Activated CD8-positive, alpha-beta memory T cell treated with anti-CD3 and anti-CD28 coated beads, Interleukin-2, amount 50 U/mL, for 48 hours (primary cell): ENCODE measurements at places on chromosomes 5 and 9.

GRCh38 chr9:86238861-86239770 lies 20.3 kb downstream of the C9orf153 start:
- DNase-seq, result no peak

DNA sequence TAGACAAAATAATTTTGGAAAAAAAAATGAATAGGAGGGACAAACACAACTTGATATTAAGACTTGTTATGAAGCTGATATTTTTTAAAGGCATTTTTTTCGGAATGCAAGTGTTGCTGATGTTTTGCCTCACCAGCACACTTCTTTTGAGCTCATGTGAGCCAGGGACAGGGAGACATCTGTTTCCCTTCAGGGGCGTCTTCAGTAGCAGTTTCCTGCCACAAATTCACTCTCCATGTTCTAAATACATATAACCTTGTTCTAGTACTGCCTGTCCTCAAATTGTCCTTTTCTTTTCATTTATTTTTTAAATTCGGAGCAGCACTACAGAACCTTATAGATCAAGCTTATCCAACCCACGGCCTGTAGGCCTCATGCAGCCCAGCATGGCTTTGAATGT lies 316.0 kb upstream of the PAPPA start:
- no peak for DNase-seq

DNA sequence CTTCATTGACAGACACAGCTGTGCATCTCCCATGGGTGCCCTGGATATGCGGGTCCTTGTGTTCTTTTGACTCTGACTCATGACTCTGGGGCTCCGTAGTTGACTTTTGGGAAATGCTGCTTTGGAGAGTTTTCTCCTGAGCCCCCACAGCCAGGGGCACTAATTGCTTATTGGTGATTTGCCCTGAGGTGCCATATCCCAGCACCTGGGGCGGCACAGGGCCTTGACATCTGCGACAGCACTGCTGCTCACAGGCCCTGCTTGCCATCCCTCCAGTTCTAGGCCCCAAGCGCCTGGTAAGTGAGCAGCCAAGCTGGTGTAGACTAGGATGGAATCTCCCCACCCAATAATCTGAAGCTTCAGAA lies 75.1 kb downstream of the AMBP start:
- DNase-seq, result peak; percentile 18

- DNase-seq, result peak; percentile 60
Measured at GRCh38 chr5:80837679-80838078, 122.5 kb upstream of the RASGRF2 start.

- no peak for DNase-seq
Measured at GRCh38 chr9:128742401-128742800, 18.5 kb upstream of the ZDHHC12 start.

DNA sequence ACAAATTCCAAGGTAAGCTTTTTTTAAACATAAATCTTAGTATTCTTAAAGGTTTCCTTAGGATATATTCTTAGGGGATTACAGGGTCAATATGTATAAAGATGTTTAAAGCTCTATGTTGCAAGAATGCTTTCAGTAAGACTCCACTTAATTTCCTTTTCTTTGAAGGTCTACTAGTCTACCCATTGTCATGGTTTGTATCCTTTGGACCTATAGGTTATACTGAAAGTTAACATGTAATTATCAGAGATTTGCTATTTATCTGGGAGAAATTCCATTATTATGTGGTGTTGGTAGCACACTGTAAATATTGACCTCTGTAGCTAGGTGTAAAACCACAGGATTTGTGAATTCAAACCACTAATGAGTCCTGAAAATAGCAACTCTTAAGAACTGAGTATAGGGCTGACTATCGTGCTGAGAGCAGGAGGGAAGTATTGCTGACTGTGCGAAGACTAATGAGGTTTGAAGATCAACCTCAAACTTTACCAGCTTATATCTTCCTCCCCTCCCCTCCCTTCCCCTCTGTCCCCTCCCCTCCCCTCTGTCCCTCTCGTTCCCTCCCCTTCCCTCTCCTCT lies 85.6 kb downstream of the GADD45G start:
- DNase-seq, result no peak

DNA sequence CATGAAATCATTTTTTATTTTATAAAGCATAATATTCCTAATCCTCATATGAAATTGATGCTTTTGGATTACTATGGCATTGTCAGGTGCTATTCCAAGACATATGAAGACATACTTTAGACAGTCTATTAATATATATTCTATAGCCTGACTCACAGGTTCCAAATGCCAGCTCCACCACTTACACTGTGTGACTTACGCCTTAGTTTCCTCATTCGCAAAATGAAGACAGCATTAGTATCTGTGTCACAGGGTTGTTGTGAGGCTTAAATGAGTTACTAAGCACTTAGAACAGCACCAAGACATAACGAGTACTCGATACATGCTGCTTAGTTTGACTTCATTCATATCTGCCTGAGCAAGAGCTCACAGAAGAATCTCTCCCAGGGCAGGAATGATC lies 132.2 kb upstream of the PTGER4 start:
- DNase-seq, result no peak

DNA sequence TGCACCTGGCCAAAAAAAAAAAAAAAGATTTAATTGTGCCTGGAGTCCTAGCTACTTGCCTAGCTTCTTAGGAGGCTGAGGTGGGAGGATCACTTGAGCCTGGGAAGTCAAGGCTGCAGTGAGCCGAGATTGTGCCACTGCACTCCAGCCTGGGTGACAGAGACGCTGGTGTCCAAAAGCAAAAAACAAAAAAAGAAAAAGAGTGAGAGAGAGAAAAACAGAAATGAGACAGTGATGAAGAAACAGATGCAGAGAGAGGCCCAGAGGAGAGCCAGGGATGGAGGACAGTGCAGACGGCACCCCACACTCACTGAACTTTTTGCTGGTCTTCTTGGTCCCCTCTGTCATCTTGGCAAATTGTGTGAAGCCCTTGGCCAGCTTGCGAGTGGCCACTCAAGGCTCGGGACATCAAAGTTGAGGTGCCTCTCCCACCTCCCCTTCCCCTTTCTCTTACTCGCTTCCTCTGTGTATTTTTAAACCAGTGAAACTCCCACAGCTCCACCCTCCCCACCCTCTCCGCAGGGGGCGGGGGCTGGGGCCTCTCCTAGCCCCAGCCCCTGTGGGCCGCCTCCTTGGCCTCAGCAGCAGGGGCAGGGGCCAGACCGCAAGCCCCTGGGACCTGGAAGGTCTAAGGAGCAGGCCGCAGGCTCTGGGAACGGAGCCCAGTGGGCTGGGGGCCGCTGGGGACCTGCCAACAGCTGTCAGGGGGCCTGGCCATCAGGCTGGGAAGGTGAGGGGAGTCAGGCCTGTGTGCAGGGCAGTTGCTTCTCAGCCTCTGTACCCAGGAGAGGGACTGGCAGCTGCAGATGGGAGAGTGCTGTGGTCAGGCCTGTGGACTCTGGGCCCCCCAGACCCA lies at the start of gene SH2D3C:
Gene SH2D3C, minus strand, starts transcription at position 387 of the 856 bp plus-strand sequence. Its CDS starts 39 bp downstream, at position 348.
- no peak for DNase-seq

DNA sequence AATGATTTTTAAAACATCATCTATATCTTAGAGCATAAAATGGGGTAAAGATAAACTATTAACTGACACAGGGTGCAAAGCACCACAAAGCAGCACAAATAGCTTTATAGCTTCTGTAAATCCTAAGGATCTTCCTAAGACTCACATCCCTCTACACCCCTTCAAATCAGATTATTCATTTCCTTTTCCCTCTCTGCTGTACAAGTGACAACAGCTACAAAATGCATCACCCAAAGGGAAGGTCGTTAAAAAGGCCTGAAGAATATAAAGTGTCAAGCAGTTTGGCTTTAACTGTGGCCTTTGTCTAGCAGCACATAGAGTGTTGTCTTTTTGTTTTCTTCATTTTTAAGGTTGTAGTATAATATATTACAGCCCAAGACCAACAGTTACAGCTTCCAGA lies 422.1 kb downstream of the PDE4D start:
- no peak for DNase-seq

DNA sequence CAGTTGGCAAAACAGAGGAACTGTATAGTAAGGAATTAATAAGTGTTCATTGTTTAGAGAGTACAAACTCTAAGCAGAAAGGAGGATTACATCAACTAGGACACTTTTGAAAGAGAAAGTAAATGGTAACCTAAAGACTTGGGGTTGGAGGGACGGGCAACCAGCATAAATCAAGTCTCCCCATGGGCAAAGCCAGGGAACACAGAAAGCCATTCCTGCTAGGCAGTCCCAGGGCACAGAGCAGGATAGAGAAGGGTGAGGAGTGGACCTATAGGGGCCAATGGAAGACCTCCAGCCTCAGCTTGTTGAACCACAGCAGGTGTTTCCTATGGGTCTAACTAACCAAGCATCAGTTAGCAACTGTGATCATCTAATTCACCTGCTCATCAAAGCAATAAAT lies 9.2 kb upstream of the ERAP1 start:
- no peak for DNase-seq

- peak; percentile 55 for DNase-seq
Measured at GRCh38 chr9:137307255-137308056, 5.4 kb upstream of the NRARP start.

DNA sequence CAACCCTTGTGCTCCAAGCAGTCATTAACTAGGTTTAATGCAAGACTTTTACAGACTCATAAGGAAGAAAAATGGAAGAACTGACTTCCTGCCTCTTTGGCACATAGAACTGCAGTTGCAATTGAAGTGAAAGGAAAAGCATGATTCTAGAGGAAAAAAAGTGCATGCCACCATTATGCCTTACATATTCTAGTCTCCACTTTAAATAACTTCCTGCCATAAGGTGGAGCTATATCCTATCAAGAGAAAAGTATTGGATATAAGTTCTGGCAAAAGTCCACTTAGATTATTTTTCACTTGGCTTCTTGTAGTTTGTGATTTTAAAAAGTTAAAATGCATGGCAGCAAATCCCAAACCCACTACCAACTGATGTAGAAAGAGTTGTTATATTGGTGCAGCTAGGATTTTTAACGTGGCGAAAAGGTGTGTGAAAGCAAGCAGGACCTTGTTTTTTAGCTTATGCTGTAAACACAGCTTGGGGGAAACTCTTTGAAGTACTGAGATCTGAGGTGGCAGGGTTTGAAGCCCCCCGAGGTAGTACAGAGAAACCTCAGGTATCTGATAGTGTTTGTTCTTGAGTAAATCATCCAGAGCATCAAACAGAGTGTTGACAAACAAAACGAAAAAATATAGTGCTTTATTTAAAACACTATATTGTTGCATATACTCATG lies 117.9 kb downstream of the ANXA1 start:
- DNase-seq, result no peak

GRCh38 chr5:71925608-71926091 lies 181.6 kb upstream of the MAP1B start:
- DNase-seq, result no peak

DNA sequence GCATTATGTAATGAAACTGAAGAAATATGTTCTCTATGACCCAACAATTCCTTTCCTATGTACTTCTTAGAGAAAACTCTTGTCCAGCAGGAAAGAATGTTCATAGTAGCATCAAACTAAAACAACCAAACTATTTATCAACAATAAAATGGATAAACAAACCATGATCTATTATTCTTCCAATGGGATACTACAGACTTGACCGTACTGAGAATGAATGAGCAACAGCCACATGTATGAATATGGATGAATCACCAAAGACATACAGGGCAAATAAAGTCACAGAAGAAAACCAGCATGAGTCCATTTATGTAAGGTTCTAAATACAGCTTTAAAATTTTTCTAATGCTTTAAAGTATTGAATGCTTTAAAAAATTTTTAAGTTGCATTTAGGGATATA lies 73.6 kb upstream of the SUSD1 start:
- DNase-seq, result no peak

DNA sequence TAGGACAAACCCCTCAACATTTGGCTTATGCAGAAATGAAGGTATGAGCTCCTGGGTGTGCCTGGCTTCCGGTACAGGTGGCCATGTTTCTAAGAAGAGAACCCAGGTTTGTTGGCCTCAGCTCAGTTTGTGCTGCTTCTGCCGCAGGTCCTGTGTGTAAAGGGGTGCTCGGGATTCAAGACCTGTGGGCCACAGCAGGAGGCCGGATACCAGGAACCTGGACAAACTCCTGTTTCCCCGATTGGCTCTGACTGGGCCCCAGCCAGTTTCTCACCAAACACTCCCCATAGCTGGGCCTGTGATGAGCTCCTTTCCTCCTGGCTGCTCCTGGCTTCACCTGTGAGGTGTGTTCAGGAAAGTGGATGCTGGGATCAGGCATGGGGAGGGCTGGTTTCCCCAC lies 271.2 kb upstream of the IRX2 start:
- DNase-seq, result no peak

DNA sequence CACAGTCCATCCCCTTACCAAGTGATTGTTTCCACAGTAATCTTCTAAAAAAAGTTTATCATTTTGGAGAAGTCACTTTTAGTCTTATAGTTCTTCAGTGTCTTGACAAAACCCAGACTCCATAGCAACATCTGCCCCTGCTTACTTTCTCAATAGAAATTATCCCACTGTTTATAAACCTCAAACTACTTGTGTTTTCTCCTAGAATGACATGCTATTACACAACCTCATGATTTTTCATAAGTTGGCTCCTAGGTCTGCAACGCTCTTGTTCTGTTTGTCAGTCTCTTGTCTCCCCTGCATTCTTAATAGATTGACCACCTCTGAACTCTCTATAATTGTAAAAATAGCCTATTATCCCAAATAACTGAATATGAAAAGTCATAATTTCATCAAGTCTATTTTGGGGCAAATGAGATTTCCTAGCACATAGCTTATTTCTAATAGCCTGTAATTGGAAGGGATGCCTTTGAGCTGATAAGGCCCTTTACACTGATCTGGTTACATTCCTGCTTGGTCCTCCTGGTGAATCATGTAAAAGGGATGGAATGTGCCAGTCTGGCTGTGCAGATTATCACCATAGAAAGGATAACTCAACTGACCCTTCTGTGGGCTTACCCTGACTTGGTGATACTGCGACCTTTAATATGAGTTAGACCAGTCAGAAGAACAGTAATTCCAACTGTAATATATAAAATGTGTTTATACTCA lies 69.6 kb downstream of the CHSY3 start:
- DNase-seq, result no peak

DNA sequence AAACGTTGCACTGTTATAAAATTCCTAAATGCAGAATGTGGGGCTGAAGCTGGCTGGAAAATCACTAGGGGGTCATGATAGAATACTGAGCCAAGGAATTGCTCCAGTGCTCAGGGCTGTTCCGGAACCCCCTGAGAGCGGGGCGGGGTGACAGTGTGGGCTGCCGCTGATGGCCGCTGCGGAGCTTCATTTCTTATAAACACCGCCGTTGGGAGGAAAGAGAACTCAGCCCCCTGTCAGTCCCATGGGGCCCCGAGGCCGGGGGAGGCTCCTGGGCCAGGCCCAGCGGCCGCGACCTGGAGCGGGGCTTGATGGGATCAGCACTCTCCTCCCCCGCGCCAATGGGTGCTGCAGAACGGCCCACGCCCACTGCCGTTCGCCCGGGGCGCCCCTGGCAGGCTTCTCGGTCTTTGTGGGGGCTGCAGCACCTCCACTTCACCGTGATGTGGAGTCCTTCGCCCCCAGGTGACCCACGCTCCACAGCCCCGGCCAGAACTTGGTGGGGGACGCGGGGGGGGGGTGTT lies 5.2 kb upstream of the IRF1 start:
- DNase-seq, result peak; percentile 88
